T-helper 2 cell treated with Interferon-gamma antibody and Interleukin-4, amounts not matched to agents 5 μg/mL and 100 μg/mL, for 36 hours (primary cell): ENCODE measurements at places on chromosomes 3 and 15.

- peak; percentile 14 for DNase-seq
These were observed 141.9 kb upstream of the SMAD3 start for GRCh38 chr15:66923438-66923881.

DNA sequence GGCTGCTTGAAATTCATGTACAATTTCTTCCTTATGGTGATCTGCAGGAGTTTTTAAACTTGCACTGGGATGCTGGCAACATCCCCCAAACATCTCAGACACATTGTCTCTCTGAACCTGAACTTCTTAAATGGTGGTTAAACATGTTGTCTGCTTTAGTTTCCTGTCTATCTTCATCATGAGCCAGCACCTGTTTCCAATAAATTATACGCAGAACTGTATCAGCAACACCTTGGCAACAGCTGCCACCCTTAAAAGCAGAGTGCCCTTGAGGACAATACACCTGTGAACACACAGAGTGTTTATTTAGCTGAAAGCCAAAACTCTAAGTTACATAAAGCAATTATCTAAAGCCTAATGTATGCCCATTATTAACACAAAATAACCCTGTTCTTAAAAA lies 242.9 kb downstream of the WNT5A start:
- no peak for DNase-seq

DNA sequence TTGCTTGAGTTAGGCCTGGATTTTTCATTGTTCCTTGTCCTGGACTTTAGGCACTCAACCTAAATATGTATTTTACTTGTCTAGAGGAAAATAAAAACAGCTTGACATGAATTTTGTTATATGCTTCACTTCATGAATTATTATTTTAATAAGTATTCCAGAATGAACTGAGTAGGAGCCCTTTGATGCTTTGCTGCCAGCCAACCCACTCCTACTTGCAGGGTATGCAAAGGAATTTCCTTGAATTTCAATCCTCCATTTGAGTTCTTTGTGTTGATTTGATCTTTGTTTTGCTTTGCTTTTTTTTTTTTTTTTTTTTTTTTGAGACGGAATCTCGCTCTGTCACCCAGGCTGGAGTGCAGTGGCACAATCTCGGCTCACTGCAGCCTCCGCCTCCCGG lies 11.6 kb downstream of the ARL6IP5 start:
- DNase-seq, result no peak

DNA sequence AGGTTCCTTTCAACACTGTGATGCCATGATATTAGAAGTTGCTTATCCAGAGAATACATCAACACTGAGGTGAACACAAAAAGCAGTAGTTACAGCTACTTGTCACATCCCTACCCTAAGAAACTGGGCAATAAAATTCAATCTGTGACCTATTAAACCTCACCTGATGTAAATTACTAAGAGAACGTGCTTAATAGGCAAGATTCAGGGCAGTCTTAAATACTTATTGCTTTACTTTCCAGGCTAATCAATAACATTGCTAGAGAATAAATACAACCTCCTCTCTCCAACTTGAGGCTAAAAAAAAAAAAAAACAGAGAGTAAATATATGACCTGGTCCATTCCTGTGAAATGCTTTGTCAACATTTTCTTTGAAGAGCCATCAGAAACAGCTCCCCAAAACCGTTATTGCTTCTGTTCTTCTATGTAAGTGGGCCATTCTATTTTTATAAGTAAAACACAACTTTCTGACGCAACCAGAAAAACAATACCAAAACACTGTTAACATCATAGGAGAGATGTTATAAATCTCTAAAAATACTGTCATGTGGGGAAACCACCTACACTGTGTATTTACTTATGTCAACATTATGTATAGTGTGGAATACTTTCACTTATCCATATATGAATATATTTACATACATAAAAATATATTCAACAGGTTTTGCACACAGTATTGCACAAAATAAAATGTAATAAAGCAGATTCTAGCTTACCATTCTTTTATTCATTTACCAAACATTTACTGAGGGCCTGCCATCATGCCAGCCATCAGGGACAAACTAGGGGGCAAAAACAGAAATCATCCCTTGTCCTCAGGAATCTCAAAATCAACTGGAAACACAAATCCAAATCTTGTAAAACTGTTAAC lies 2.7 kb downstream of the NKIRAS1 start:
- no peak for DNase-seq

GRCh38 chr15:99764522-99764921 lies 31.3 kb upstream of the LYSMD4 start:
- DNase-seq, result no peak

DNA sequence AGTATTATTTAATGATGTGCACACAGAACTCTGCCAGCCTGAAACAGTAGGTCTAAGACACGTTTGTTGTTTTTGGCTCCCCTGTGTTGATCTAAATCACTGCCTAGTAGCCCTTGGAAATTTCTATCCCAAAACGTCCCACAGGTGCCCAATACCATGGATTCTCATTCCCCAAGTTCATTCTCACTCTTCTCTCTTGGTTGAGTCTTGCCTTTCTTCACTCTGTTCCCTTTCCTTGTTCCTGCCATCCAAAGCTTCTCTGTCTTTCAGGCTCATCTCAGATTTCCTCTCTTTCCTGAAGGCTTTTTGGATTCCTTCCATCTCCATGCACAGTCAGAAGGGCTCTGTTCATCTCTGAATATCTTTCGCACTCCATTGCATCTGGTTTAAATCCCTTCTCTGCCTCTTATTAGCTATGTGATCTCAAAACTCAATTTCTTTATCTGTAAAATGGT lies 54.2 kb downstream of the PPARG start:
- DNase-seq, result no peak

GRCh38 chr15:62783303-62783957 lies 259.1 kb upstream of the TPM1 start:
- DNase-seq, result no peak

DNA sequence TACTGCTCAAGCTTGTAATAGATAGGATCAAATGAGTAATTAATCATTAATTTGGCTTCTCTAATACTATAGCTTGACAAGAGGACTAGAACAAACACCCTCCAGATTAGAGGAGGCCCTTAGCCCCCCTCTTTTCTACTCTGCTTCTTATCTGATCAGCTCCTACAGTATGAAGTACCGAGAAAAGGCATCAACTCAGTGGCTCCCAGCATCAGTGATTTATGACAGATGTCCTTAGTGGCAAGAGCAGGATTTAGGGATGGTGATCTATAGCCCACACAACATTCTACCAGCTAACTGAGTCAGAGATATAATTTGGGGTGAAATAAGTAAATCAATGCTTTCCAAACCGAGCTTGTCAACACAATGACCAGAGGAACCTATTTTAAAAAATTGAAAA lies 541.1 kb downstream of the NLGN1 start:
- DNase-seq, result no peak

- DNase-seq, result no peak
These were observed 29.7 kb downstream of the ACSBG1 start for GRCh38 chr15:78204351-78205309.

- no peak for DNase-seq
These were observed 27.5 kb upstream of the THRB start for GRCh38 chr3:24522146-24522579.

DNA sequence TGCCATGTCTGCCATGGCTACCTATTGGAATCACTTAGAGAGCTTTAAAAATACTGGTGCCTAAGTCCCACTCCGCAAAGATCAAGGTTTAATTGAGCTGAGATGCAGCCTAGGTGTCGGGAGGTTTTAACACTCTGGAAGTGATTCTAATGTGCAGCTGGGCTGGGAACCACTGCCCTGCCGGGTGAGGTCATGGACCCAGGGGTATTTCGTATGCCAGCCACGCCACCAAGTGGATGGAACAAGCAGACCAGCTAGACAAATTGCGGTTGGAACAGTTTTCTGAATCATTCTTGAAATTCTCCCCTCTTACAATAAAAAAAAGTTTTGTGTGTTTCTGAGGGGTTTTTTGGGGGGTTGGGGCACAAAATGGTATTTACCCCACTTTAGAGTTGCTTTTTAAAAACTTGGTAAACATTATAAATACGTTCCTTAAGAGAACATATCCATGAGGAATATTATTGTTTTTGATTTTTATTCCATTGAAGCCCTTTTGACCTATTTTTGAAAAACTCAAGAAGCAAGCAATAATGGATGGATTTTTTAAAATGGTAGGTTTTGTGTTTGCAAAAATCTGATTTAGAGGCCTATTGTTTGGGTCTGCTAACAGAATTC lies 66.2 kb upstream of the CSTA start:
- peak; percentile 73 for DNase-seq

GRCh38 chr15:89669941-89670340 lies 9.2 kb downstream of the PLIN1 start:
- DNase-seq, result no peak

GRCh38 chr15:67135494-67135893 lies 70.1 kb downstream of the SMAD3 start:
- DNase-seq, result no peak

DNA sequence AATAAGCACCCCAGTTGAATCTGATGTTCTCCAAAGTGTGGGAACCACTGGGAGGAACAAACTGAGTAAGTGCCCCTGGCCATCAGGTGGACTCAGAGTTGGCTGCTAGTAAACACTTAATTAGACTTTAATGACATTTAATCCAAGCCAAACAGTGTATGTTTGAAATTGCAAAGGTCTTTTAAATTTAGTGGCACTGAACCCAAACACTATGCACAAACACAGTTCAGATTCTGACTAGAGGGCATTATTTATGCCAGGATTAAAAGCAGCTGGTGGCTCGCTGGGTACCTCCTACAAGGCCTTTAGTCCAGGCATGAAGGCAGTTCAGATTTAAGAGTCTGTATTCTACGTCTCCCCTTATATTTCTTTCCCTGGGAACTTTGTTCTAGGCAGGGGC lies 264.8 kb downstream of the CLSTN2 start:
- no peak for DNase-seq

DNA sequence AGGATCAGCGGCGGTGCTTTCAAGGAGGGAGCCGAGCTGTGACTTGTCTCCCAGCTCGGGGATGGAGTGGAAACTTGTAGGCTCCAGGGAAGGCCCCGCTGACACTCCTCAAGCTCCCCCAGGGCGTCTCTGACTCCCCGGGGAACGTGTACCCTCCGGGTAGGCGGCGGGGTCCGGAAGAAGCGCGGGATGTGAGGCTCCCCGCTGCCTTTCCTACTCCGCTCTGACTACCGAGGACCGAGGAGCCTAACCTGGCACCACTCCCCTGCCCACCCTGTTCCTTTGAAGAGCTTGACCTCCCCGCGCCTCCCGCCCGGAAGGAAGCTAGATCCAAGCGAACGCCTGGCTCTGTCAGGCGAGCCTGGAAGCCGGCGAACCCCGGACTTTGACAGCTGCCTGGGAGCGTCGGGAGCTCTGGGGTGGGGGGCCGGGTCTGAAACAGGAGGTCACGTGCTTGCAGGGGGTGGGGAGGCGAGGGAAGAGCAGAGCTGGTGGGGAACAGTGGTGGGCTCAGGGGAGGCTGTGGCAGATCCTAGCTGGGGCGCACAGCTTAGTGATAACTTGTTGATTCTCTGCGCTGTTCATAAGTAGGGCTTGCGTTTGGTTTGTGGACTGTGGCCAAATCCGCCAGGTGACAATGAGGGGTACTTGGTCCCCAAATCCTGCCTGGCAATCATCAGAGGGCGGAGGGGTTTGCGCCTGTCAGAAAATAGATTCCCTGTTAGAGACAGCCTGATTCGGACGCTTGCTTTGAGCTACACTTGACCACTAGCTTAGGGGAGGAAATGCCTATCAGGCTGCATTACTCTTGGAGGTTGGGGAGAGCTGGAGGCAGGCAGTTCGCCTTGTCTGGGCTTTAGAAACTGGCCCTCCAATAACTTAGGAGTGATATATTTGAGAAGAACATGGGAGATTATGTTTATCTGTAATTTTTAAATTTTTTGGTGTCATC lies 1.2 kb downstream of the CLSTN2 start:
- DNase-seq, result no peak

GRCh38 chr3:152786977-152787681 lies 47.8 kb upstream of the P2RY1 start:
- DNase-seq, result no peak

- DNase-seq, result no peak
These were observed 229.0 kb upstream of the LRIG1 start for GRCh38 chr3:66729687-66730393.

DNA sequence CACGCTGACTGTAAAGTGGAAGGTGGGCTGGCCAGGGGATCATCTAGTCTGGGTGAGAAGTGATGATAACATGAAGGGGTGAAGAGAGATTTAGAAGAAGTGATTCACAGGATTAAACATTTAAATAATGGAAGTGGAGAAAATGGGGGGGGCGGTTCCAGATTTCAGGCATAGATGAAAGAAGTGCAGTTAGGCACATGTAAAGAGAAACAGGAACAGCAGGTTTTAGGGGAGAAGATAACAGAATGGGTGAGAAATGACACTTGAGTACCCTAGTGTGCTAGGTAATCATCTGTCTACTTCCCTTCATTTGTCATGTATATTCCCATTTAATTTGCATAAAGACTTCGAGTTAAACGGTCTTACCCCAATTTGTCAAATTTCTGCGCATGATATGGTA lies 15.3 kb downstream of the B3GNT5 start:
- no peak for DNase-seq

GRCh38 chr15:46126581-46126980 lies 491.8 kb downstream of the SQOR start:
- no peak for DNase-seq

DNA sequence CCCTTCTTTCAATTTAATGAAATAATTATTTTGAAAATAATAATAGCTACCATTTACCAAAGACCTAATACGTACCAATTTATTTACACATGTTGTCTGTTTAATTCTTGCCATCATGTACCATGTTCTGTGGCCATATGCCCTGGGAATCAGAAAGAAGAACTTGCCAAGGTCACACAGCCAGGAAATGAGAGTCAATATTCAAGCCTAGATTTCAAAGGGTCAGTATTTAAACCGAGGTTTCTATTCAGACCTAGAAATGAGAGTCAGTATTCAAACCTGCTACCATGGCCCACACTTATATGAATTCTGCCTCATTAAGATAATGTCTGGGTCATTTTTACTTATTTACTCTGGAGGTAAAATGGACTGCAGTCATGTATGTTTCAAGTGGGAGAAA lies 103.6 kb upstream of the TBL1XR1 start:
- DNase-seq, result no peak

DNA sequence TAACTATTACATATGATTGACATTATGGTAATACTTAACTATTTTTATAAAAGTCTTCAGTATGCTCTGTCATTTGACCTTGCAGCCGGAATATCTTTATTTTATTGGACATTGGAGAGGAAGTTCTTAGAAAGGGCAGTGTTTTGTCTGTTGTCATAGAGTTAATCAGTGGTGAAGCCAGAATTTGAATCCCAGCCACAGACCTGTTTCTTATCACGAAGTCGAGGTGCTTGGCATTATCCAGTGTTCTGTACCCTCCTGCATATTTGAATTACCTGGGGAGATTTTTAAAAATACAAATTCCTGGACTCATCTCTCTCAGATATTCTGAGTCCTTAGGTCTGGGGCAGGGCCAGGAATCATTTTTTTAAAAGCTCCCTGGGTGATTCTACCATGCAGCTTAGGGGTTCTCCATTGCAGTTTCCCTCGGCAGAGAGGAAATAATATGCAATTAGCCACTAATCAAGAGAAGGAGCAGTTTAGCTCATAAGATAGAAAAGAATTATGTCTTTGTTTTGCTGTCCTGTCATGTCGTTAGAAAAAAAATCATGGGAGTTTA lies 195.6 kb upstream of the CFAP20DC start:
- DNase-seq, result no peak

- DNase-seq, result peak; percentile 71
These were observed at the start of gene DAPK2 for GRCh38 chr15:64046421-64047153. DAPK2 (minus strand) TSS chr15:64046485; CDS start chr15:64040261, 6,224 bp downstream.

- DNase-seq, result no peak
These were observed 23.1 kb downstream of the CCNL1 start for GRCh38 chr3:157136647-157137387.
